Activated CD4-positive, alpha-beta T cell treated with anti-CD3 and anti-CD28 coated beads for 36 hours (primary cell): ENCODE measurements at places on chromosomes 3 and 15. TPM values are rescaled to one million over a fixed set of nuclear protein-coding genes. Genes with fewer than 3 reads are reported as not detected.

DNA sequence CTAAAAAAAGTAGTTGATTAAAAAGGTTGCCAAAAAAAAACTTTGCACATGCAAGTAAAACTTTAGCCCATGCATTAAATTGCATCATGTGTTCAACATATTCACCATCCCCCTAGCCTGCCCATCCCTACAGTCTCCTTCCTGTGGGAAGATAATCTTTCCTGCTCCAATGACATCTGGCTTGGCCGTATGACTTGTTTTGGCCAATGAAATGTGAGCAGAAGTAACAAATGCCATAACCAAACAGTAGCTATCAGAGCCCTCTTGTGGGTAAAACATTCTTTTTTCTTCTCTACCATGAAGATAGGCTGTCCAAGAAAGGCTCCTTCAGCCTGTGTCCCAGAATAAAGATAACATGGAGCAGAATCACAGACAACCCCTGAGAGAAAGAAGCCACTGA, 15.3 kb downstream of the ERC2 start:
- DNase-seq, result no peak

STRIT1 gene
- total RNA-seq, result not detected

DNA sequence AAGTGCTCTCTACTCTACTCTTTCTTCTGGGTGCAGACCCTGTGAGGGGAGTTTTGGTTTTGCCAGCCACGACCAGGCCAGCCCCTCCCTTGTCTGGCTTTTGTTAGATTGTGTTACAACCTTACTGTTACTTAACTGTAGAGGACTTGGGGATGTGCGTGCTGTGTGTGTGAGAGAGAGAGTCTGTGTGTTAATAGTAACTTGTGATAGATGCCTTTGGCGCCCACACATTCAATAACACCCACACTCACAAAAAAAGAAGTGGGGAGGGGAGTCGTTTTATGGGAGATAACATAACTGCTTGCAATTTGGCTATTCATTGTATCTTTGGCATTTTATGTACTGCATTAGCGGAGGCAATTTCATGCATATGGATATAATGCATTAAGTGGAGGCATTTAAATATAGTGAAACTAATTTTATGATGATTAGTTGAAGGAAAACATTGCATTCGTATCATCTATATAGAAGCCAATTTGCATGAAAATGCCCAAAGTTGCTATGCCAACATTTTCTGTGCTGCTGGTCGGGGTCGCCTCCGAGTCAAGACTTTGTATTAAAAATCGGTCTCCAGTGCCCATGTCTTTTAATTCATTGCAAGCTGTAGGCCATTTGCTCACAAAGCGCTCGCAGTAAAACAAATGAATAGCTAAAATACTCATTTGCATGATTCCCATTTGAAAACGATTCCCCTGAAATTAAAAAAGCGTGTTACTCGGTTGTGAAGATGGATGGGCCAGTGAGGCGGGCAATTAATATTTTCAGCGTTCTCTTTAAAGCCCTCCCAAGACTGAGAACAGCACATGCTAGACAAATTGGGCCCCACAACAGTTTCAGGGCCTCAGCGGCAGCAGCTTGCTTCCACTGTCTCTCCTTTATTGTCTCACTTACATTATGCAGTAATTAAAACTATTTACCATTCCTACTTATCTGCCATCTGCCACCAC, 158.5 kb upstream of the SMAD3 start:
- DNase-seq, result no peak

DNA sequence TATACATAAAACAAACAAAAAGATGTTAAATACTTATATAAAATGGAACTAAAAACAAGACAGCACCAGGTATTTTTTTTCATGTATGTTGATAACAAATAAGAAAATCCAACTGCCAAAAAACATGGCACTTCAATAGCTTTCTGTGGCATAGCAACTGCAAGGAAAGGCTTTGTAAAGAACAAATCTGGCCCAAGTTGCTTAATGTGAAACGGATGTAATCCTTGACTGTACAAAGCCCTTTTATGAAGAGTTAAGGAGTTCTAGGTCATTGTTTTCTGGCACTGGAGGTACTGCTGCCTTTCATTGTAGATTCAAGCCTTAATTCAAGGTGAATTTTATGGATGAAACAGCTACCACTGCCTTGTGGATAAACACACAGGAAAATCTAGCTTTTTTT, 68.8 kb upstream of the SLC12A8 start:
- no peak for DNase-seq

GRCh38 chr3:7682822-7683229, 818.8 kb upstream of the LMCD1 start:
- no peak for DNase-seq

GRCh38 chr3:2826453-2826852, 283.7 kb downstream of the IL5RA start:
- DNase-seq, result no peak

GRCh38 chr3:66991459-66991858, 6.6 kb upstream of the KBTBD8 start:
- no peak for DNase-seq

DNA sequence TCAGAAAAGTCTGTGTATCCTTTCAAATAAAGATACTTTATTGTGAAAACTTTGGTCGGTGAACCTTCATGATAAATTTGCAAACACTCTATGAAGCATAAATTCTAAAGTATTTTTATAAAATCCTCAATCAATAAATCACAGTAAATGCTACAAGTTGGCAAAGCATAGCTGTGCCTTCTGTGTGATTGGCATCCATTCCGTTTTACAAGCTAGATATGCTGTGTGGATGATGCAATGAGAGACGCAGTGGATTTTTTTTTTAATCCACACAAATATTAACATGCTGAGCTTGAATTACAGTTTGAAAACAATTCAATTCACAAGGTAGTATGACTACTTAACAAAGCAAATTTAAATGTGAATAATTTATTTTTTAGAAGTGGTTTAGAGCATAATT, 937.2 kb downstream of the ZPLD1 start:
- no peak for DNase-seq

SLC9C1 gene
- not detected for total RNA-seq

PLA2G4F gene
- not detected for total RNA-seq

CADM2 gene
- 0.14 TPM for total RNA-seq

ACTRT3 gene
- 0.62 TPM for total RNA-seq

- no peak for DNase-seq
Measured at GRCh38 chr15:71011503-71012155, 103.6 kb upstream of the THSD4 start.

- no peak for DNase-seq
Measured at GRCh38 chr15:70342554-70343548, 245.1 kb upstream of the TLE3 start.

DNA sequence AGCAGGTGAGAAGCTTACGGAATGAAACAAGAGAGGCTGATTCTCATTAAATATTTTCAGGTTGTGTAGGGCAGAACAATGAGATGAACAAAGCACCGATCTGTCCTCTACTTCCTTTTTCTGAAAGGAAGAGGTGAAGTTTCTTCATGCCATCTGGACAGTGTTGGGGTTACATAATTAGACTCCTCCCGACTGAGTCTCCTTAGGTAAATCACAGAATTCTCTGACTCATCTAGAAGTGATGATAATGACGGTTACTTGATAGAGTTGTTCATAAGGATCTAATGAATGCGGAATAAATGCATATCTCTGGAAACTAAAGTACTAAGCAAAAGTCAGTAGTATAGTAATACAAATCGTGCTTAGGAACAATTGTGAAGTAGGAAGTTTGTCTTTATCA, 21.2 kb downstream of the CRTC3 start:
- no peak for DNase-seq

GRCh38 chr15:68442041-68442440, 10.1 kb upstream of the ITGA11 start:
- DNase-seq, result no peak

CD96 gene
- total RNA-seq, result 40.8 TPM

- DNase-seq, result no peak
Measured at GRCh38 chr3:29760226-29760685, 479.4 kb downstream of the RBMS3 start.

XCR1 gene
- not detected for total RNA-seq
